ENCODE measurements at places on chromosomes 12 and 14. TPM values are rescaled to one million over a fixed set of nuclear protein-coding genes. Genes with fewer than 3 reads are reported as not detected.

GRCh38 chr14:21860172-21860571, 186.6 kb upstream of the OR4E1 start:
- DNase-seq = no peak

DNA sequence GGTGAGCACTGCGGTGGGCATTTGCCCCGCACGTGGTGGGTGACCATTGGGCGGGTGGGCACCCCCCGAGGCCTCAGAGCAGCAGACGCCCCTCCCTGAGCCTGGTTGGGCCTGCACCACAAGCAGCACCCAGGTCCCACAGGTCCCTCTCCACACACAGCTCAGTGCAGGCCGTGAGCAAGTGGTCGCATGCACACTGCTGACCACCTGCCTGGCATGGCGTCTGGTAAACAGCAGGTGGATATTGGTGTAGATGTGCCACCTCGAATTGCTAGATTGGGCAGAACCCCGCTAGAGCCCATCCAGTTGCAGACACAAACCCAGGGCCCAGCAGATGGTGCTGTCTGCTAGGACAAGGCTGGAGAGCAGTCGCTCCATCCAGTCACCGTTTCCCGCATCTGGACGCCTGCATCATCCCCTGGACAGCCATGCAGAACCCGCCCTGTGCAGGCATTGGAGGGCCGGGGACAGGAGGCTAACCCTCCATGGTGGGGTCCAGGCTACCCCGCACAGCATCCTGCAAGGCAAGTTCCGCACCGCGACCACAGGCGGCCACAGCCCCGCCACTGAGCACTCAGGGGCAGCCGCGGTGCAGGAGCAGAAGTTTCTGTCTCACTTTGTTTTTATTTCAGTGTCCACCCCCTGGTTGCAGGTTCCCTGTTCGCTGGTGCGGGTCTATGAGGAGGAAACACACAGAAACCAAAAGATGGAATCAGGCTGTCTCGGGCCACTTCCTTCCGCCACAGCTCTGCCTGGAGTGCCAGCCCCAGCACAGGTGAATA, 45.6 kb upstream of the RIMBP2 start:
- DNase-seq = no peak

DNA sequence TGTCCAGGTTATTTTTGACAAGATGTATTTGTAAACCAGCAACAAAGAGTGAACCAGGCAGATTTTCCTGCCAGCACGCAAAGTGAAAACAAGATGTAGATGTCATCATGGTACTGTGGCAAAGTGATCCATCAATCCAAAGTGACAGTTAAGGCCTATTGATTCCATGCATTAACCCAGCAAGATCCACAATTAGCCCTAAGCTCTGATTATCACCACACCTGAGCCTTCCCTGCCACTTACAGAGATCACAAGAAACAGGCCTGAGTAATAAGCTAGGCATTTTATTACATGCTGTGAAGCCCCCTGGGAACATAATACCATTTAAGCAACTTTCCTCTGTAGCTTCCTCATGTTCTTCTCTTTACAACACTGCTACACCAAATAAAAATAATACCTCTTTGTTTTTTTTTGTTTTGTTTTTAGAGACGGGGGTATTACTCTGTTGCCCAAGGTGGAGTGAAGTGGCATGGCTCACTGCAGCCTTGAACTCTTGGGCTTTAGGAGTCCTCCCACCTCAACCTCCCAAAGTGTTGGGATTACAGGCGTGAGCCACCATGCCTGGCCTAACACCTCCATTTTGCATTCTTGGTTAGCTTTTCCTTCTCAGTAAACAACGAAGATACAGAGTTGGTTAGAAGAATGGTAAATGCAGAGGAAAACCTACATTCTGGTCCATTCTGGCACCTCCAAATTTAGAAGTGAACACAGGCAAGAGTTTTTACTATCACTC, 85.5 kb downstream of the STON2 start:
- DNase-seq = no peak

GRCh38 chr14:106808907-106809306, 1282.5 kb downstream of the TMEM121 start:
- DNase-seq = no peak

Gene PPP2R5C
- 63.6 TPM for total RNA-seq

DNA sequence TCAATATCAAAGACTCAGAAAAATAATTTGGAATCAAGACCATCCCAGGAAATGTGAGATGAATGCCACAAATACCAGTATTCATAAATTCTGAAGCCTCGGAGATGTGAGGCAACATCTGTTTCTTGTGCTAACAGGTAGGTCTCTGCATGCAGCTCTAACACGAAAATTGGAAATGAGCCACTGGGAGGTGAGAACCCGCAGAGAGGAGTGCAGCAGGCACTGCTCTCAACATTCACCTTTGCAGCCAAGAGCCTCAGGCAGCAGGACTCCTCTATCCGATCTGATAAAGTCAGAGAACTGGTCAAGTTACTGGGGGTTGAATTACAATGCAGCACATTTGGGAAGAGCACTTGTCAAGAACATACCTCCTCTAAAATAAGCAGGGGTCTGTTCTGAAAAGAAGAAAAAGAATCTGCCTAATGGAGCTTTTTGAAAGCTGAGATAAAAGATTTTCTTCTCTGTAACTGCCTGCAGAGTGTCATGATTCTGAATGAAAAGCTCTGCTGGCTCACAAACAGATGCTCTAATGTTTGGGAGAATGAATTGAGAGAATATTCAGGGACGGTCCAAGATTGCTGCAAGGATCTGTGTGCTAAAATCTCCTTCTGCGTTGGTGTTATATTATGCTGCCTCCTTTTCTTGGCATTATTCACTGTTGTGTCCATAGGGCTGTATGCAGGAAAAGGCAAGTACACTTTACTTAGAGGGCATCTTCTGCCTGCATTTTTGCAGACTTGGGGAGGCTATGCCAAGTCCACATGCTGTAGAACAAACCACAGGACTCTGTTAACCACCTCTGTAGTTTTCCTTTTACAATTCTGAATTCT, 209.6 kb upstream of the KRR1 start:
- no peak for DNase-seq

Gene NRL
- 4.9 TPM for total RNA-seq

DNA sequence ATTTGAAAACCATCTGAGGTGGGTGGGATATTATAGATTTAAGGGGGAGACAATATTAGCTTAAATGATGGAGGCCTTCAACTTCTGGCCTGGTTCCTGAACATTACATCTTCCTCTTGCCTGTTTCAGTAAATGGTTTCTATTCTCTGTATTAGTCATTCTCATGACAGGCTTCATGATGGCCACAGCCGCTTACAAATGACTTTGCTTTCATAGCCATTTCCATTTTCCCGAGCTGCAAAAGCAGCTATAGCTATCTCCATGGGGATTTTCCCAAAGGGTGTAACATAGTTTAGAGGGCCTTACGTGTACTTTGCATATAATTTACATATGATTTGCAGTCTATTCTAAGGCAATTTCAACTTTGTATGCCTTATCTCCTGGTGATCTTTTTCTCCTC, 121.8 kb downstream of the NRXN3 start:
- DNase-seq = no peak

GRCh38 chr12:8849876-8850275, 27.5 kb downstream of the A2ML1 start:
- DNase-seq = no peak

DNA sequence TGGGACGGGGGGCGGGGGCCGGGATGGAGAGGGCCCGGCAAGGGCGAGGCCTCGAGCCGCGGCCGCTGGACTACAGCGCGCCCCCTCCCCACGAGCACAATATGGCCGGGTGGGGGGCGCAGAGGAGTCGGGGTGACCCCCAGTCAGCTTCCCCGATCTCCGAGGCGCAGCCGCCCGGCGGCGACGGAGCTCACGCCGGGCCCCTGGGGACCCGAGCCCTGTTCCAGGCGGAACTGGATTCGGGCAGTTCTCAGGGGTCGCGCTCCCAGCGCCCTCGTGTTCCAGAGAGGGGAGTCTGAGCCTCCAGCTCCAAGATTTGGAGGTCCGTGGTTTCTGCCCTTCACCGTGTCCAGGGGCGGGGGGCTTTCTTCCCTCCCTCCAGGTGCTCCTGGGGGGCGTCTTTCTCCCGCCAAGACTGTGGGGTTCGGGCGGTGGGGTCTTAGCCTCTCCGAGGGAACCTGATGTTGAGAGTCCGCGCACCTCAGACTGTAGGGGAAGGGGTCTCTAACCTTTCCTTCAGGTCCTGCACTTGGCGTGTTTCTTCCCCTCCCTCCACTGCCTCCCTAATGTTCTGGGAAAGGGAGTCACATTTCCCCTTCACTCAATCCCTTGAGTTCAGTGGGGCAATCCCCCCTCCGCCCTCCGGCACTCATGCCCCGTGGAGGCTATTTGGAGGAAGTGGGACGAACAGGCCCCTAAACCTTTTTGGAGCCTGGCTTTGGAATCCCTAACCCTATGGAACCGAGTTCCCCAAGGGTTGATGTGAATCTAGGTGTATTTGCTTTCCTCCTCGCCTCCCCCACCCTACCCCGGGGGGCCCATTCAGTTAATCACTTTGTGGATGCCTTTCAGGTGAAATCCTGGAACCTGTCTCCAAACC, 584 bp downstream of the ACVR1B start:
- no peak for DNase-seq

GRCh38 chr12:67958187-67958586, 31.1 kb upstream of the IFNG-AS1 start:
- no peak for DNase-seq

GRCh38 chr14:68785534-68786490, 7.1 kb downstream of the ZFP36L1 start:
- no peak for DNase-seq

DNA sequence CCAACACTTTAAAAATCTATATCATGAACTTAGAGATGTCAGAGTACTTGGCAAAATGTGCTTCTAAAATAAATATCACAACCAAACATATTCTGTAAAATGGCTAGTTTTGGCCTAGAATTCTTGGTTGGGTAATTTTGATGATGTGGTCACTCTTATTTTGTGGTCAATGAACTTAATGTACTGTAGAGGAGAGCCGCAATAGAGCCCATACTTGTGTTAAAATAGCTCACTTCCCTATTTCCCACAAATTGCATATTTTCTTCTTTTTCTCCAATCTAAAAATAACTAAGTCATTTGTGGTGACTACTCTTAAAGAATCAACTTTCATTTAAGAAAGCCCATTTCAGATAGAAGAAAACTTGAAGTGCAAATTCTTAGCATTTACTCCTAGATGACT, 619.4 kb downstream of the CCER1 start:
- no peak for DNase-seq

Gene WSCD2
- not detected for total RNA-seq

- DNase-seq = no peak
Measured at GRCh38 chr14:32208490-32208889, 5.4 kb upstream of the RNU6-8 start.

Gene SIX4
- total RNA-seq = 6.4 TPM

GRCh38 chr14:63677891-63678379, 36.3 kb upstream of the WDR89 start:
- DNase-seq = peak; percentile 72

DNA sequence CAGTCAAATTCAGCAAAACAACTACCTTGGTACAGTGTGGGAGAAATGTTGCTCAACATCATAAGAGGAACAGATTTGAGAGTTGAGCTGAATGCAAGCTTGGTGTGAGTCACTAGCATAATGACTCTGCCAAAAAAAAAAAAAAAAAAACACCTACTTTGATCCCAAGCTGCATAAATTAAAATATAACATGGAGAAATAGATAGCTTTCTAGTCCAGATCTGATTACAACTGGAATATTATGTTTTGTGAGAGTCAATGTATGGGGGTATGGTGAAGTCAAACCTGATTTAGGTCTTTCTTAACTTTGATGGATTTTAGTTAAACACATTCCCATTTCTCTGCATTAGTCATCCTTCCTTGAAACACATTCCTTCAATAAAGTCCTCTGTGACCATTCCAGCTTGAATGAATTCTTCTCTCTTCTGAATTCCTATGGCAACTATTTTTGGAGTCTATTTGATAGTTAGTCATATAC, 188.1 kb downstream of the SLC5A8 start:
- peak; percentile 68 for DNase-seq

DNA sequence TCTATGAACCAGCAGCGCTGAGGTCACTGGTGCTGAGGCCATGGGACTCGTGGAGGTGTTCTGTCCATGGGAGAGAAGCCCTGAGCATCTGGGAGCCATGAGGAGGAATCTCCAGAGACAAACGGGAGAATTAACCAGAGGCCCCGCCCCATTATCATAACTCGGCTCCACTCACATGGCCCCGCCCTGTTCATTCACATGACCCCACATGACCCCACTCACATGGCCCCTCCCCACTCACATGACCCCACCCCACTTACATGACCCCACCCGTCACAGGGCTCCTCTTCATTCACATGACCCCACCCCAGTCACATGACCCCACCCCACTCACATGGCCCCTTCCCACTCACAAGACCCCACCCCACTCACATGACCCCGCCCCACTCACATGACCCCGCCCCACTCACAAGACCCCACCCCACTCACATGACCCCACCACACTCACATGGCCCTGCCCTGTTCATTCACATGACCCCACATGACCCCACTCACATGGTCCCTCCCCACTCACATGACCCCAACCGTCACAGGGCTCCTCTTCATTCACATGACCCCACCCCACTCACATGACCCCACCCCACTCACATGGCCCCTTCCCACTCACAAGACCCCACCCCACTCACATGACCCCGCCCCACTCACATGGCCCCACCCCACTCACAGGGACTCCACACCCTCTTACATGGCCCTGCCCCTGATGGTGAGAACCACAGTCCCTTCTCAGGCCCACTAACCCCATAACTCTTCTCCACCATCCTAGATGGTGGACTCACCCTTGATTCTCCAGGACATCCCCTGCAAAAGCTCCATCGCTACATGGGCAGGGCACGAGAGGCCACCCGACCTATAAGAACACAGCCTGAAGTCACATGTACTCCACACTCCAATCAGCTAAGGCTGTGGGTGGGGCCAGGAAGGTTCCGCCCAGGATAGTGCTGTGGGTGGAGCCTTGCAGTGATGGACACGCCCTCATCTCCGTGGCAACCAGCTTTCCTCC, 151.1 kb upstream of the SFSWAP start:
- DNase-seq = no peak

Gene KCNH5
- not detected for total RNA-seq

- no peak for DNase-seq
Measured at GRCh38 chr12:123393747-123394146, 9.8 kb downstream of the KMT5A start.

Measured in glomerular endothelial cell (primary cell).